ENCODE measurements at places on chromosomes 4 and X.
A peak's percentile ranks its signal among the peaks of the same experiment; 100 is the strongest.

GRCh38 chr4:26462874-26463273 is 27.4 kb downstream of the CCKAR start:
- no peak for DNase-seq

DNA sequence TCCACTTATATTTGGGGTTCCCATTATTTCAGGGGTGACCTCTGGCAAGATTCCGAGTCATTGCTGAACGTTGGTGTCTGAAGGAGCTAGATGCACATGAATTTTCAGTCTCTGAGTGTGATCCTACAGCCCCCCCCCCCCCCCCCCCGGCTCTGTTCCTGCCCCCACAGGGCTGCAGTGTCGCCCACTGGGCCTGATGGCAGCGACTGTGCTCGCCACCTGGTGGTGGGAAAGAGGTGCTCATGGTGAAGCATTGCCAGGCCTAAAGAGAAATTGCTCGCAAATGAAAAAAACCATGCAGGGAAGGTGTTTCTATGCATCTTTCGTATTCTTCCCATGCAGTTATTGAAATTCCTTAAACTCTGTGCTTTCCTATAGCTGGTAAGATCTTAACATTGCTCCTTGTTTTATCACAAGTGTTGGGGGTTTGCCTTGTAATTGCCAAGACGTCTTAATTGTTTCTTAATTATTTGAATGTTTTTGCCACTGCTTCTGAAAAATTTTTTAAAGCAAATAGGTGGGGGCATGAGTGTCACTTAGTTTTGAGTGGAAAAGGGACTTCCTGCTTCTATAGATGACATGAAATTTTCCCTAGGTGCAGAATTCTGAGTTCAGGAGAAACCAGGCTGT is 63.2 kb downstream of the CLDN22 start:
- peak; percentile 70 for DNase-seq

- no peak for DNase-seq
Observed at GRCh38 chr4:69546134-69546765, 50.5 kb upstream of the UGT2B4 start.

DNA sequence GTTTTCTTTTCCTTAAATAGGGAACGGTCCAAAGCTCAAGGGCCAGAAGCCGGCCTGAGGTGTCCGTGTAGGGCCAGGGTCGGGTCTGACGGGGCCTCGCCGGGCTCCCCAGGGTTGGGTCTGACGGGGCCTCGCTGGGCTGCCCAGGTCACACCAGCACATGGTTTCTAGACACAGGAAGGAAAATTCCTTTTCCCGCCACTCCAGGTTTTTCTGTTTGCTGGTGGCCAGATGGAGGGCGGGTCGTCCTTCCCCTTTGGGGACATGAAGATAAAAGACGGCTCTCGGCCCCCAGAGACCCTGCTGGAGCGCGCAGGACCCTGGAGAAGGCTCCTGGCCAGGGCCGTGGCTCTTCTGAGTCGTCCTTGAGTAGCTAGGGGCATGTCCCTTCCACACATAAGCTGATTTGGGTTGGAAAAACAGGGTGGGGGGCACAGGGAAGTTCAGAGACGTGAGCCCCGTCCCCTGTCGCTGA is 35.1 kb downstream of the PIGG start:
- DNase-seq = no peak

GRCh38 chr4:54712206-54712605 is 54.4 kb downstream of the KIT start:
- DNase-seq = no peak

- peak; percentile 46 for DNase-seq
Observed at GRCh38 chrX:65035446-65035770, 59.2 kb upstream of the ZC4H2 start.

- DNase-seq = no peak
Observed at GRCh38 chr4:182338063-182338462, 94.9 kb downstream of the TENM3 start.

GRCh38 chr4:48223633-48224295 is 45.9 kb downstream of the TEC start:
- DNase-seq = no peak

GRCh38 chr4:2802618-2803531 is 10.0 kb downstream of the SH3BP2 start:
- DNase-seq = no peak

- peak; percentile 63 for DNase-seq
Observed at GRCh38 chrX:51336584-51336983, 4.0 kb downstream of the NUDT10 start.

All from SK-N-SH (cell line).